Anterior cingulate cortex (tissue), 58 donors: ENCODE measurements at places on chromosomes 1 and 21.

GRCh38 chr1:81358151-81358550 lies 442.6 kb upstream of the ADGRL2 start:
- DNase-seq = no peak

- no peak for DNase-seq
Observed at GRCh38 chr1:155966135-155966534, 12.2 kb downstream of the ARHGEF2 start.

DNA sequence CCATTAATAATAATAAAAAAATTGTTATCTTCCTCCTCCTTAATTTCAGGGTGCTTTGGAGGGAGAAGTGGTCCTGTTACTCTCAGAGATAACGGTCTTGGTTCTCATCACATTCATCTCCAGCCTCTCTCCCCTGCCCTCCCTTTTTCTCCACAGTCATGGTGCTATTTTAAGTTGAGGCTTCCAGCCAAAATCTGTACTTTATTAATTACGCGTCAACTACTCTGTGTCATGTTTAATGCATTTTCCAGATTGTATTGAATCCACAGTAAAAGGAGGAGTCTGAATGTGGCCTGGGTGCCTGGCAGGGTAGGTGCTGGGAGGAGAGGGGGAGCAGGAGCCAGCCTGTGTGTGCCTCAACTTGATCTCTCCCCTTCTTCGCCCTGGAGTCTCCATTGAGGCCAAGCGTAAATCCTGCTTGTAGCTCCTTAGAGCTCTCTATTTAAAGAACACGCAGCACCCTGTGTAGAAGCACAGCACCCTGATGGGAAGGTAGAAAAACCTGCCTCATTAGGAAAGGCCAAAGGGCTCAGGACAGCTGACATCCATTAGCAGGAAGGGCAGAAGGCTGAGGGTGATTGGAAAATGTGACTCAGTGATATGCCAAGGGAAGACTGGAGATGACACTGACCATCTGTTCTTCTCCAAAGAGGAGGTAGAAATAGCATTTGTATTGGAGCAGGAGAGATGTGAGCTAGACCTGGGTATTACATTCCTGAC lies 82.4 kb downstream of the PLXNA2 start:
- DNase-seq = no peak

- no peak for DNase-seq
Observed at GRCh38 chr1:9024837-9025236, 1.4 kb downstream of the SLC2A7 start.
